ENCODE measurements at places on chromosomes 3 and 15.
A peak's percentile ranks its signal among the peaks of the same experiment; 100 is the strongest.

DNA sequence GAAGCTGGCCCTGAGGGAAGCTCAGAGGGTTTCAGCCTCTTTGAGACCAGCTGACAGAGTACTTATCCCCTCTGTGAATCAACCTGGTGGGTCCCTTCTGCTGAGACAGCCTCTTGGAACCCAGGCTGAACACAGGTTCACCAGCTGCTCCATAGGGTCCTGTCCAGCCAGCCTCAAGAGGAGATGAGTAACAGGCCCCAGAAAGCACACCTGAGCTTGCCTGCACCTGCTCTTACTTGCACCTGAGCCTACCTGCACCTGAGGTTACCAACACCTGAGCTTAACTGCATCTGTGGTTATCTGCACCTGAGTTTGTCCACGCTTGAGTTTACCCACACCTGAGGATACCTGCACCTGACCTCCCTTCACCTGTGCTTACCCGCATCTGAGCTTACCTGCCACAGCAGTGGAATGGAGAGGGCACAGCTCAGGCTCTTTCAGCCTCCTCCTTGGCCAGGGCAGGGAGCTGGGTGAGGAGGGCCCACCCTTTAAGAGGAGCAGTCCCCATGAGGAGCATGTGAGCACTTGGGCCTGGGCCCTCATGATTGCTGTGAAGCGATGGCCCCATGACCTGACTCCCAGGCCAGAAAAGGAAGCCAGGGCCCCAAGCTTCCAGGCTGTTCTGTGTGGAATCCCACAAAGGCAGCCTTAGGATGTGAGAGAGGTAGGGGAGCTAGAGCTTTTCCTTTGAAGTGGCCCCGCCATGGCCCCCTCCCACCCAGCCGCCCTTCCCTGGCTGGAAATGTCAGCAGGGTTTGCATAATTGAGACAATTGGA is at the start of gene TRPM1:
TRPM1 (minus strand) TSS at position 464 of the 777 bp plus-strand sequence. CDS start 20,370 bp downstream, outside the sequence.
- DNase-seq = no peak

GRCh38 chr15:39287322-39288195 is 293.3 kb upstream of the THBS1 start:
- DNase-seq = peak; percentile 53

- DNase-seq = no peak
Measured at GRCh38 chr3:35665390-35666055, 26.2 kb downstream of the ARPP21 start.

DNA sequence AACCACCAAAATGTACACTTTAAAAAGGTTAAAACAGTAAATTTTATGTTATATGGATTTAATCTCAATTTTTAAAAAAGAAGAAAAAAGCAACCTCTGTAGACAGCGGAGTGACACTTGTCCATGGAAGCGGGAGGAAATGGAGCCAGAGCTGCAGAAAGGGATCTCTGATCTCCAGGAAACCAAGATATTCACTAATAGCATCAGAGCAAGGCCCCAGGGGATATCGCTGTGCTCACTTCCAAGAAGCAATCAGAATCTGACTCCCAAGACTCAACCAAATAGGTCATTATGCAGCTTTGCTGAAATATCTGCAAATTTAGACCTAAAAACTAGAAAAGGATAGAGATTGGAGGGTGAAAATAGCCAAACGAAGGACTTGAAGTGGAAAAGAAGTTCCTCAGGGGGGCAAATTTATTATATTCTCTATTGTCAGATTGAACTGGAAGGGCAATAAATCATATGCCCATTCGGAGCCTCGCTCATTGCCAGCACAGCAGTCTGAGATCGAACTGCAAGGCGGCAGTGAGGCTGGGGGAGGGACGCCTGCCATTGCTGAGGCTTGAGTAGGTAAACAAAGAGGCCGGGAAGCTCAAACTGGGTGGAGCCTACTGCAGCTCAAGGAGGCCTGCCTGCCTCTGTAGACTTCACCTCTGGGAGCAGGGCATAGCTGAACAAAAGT is 62.0 kb upstream of the ATP2C1 start:
- no peak for DNase-seq

GRCh38 chr3:178304758-178305467 is 231.3 kb upstream of the KCNMB2 start:
- no peak for DNase-seq

GRCh38 chr15:61003437-61004218 is 225.5 kb downstream of the RORA start:
- DNase-seq = no peak

DNA sequence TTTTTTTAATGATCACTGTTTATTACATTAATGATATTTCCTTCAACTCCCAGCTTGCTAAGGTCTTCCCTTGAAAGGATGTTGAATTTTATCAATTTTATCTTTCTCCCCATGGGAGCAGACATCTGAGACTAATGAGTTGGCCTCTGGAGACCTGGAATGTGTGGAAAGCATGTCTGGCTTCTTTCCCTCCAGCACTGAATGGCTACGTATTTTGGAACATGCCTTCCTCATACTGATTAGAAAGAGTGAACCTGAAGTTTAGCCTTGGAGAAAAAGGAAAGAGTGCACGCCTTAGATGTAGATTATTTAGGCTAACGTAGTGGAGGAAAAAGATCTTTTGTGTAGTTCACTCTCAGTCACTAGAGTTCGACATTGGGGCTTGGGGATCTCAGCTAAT is 25.1 kb downstream of the CASR start:
- no peak for DNase-seq

DNA sequence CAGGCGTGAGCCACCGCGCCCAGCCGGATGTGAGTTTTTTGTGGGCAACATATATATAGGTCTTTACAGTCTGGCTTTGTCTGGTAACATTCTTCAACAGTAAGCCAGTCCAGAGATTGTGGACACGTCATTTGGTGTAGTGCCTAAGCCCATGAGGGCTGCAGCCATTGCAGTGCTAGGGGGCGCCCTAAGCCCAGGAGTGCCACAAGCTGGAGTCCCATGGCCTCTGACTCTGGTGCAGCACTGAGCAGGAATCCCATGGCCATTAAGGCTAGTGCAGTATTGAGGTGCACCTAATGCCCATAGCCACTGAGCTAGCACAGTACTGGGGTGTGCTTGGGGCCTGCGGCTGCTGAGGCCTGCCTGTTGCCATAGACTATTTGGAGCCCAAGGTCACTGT is 136.4 kb upstream of the NDN start:
- no peak for DNase-seq

GRCh38 chr3:68306571-68306970 is 625.8 kb downstream of the TAFA4 start:
- DNase-seq = no peak

- DNase-seq = no peak
Measured at GRCh38 chr15:66401130-66402021, 14.7 kb downstream of the MAP2K1 start.

DNA sequence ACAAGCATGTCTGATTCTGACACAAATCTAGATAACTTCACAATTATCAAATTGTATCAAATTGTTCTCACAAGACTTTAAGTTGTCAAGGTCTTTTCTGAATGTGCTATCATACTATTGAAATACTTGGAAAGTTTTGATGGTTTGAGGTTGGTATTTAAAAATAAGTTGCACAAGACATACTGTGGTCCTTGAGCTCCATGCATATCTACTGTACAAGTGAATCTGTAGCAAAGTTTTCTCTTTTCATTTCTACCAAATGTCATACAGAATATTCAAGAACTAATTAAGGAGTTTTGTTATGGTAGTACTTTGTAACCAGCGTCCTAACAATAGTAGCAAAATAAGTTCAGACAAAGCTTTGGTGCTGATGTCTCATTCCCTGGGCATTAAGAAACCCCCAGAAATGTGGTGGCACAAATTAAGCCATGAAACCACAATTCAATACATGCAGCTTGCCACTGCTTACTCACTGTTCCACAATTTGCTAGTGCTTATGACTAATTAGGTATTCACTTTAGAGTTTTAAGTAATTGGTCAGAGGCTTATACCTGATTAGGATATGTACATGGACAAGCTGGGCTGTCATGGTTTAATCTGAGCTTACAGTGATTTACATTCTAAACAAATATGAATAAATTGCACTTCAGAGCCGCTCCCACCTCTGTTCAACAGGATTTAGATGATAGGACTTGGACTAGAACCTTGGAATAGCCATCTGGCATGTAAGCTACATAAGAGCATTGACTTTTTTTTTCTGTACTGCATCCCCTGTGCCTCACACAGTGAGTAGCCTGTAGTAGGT is 8.8 kb downstream of the TBC1D23 start:
- peak; percentile 84 for DNase-seq

- no peak for DNase-seq
Measured at GRCh38 chr15:37733628-37734027, 200.8 kb upstream of the TMCO5A start.

DNA sequence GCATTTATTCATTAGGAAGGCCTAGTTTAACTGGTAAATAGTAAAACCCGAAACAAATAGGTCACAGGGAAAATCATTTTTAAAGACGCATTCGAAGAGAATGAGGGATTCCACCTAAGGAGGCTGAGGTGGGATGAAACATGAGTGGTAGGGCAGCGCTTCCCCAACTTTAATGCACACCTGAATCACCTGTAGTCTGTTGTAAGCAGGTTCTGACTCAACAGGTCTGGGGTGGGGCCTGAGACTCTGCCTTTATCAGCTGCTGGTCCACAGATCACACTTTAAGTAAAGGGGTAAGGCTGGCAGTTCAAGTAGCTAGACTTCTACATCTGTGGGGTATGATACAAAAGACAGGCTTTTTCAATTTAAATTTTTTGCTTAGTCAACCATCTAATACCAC is 223.5 kb upstream of the UBE2E2 start:
- no peak for DNase-seq

DNA sequence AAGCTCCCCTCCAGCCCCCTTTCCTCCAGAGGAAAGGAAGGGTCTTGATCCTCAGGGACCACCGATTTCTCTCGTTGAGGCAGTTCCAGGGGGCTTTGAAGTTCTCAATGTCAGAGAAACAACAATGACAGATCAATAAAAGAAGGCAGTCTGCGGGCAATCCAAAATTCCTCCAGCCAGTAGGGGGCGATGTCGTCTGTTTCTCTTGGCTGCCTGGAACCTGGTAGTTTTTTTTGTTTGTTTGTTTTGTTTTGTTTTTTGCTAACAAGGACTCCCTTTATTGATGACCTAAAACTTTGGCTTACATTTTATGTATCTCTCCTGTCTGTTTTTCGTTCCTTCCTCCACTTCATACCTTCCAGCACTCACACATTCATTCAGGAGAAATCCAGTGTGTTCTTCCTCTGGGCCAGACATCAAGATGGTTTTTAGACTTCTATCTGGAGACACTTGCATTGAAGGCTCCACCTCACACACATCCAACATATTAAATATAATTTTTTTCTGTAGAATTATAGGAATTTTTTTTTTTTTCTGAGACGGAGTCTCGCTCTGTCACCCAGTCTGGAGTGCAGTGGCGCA is 276.6 kb downstream of the RPLP1 start:
- no peak for DNase-seq

GRCh38 chr3:154552338-154552737 is 122.3 kb upstream of the GPR149 start:
- no peak for DNase-seq

- no peak for DNase-seq
Measured at GRCh38 chr3:64627042-64627441, 60.8 kb downstream of the ADAMTS9 start.

DNA sequence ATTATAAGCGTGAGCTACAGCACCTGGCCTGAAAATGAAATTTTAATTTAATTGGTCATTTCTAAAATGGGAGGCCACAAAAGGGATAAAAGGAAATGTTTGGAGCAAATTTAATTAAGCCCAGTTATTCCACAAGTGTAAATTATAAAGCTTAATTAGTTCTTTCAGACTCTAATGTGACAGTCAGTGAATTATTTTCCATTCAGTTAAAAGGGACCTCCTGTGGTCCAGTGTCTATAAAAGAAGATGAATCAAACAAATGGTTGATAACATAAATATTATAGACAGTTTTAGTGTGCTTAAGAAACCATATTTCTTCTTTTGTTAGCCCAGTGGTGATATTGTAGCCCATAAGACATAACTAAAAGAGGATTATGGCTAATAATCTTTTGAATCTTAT is 66.4 kb downstream of the CNOT10 start:
- DNase-seq = no peak

DNA sequence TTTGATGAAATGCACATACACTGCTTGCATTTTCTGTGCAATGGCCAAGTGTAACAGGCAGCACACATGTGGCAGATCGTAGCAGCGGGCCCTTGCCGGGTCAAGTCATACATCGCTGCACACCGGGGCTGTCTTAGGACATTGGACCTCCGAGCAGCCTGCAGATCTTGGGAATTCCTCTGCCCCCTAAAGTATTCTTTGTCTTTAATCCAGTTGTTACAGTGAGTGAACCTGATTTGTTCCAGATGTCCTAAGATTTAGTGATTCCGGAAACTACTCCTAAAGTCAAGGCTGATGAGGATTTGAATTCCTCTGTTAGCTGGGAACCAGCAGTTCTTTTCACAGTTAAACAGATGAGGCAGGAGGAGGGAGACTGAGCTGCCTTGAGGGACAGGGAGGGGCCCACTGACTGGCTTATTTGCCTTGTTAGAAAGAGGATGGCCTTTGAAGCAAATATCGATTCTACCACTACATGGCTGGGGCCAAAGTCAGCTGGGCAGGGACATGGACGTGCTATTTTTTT is 190.7 kb upstream of the CTDSPL start:
- DNase-seq = no peak

- DNase-seq = no peak
Measured at GRCh38 chr3:177050501-177051237, 146.6 kb downstream of the TBL1XR1 start.

DNA sequence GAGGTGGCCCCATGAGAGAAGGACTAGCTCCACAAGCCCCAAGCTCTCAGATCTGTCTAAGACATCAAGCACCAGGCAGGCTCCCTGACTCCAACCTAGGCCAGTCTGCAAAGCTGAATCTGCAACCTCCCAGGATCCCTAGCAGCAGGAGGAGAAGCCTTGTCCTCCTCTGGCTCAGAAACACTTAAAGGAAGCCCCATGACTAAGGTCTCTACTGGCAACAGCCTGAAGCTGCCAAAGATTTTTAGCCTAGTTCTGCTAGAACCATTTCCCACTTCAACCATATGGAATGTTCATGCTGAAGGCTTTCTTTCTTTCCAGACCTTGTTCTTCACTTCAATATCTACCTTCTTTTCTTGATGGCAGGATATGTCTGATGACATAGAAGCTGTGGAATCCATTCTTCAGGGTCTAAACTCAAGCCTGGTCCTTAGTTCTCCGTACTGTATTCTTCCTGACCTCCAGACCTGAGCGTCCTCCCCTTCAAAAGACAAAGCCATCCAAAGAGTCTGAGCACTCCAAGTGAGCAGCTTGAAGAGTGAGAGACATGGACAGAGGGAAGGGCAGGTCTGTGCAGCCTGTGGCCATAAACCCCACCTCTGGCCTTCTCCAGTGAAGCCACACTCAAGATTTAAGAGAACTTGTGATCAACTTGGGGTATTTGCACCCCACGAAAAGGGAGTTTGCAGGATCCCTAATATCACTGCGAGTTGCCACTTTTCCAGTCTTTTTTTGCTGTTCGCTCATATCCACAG is 23.1 kb downstream of the SST start:
- DNase-seq = no peak

- DNase-seq = no peak
Measured at GRCh38 chr3:192642651-192643050, 84.7 kb downstream of the FGF12 start.

GRCh38 chr3:45011756-45012508 is 14.2 kb upstream of the CLEC3B start:
- DNase-seq = peak; percentile 38

GRCh38 chr3:63344661-63345060 is 66.6 kb downstream of the SYNPR start:
- DNase-seq = no peak

All from keratinocyte (primary cell).